ENCODE measurements at places on chromosomes 6 and 20. TPM values are rescaled to one million over a fixed set of nuclear protein-coding genes. Genes with fewer than 3 reads are reported as not detected.

The GLP1R gene
- under 0.01 TPM for total RNA-seq

The RBM24 gene
- 26.1 TPM for total RNA-seq

The DEK gene
- 97.9 TPM for total RNA-seq

The CLVS2 gene
- total RNA-seq, result 43.3 TPM

The PERP gene
- total RNA-seq, result 1.7 TPM

The MUCL3 gene
- not detected for total RNA-seq

The SLC22A7 gene
- 0.25 TPM for total RNA-seq

The RAB44 gene
- under 0.01 TPM for total RNA-seq
